Purkinje cell (primary cell): ENCODE measurements at places on chromosomes 6 and 20. TPM values are rescaled to one million over a fixed set of nuclear protein-coding genes. Genes with fewer than 3 reads are reported as not detected.

TAAR5 gene
- polyA plus RNA-seq = not detected in 2 replicates

SSTR4 gene
- not detected in 2 replicates for polyA plus RNA-seq

SLC13A3 gene
- 0.78 and 2.6 TPM in 2 replicates for polyA plus RNA-seq

MDFI gene
- not detected in 2 replicates for polyA plus RNA-seq

LKAAEAR1 gene
- polyA plus RNA-seq = not detected in 2 replicates

GABBR1 gene
- 332 and 389 TPM in 2 replicates for polyA plus RNA-seq

SLC35D3 gene
- not detected in 2 replicates for polyA plus RNA-seq

DUSP15 gene
- polyA plus RNA-seq = not detected in 2 replicates

SLC22A16 gene
- polyA plus RNA-seq = not detected in 2 replicates

BNIP5 gene
- not detected in 2 replicates for polyA plus RNA-seq

LGSN gene
- 0.65 TPM in 1 of 2 replicates, not detected in the other for polyA plus RNA-seq

SCGN gene
- not detected in 2 replicates for polyA plus RNA-seq

FAM83B gene
- not detected in 2 replicates for polyA plus RNA-seq

EMILIN3 gene
- 0.53 TPM in 1 of 2 replicates, not detected in the other for polyA plus RNA-seq

SIRPA gene
- 8.0 and 19.7 TPM in 2 replicates for polyA plus RNA-seq

OR2H2 gene
- polyA plus RNA-seq = 12.3 and 14.3 TPM in 2 replicates

RBBP8NL gene
- not detected in 2 replicates for polyA plus RNA-seq

FAM83C gene
- not detected in 2 replicates for polyA plus RNA-seq

RAMACL gene
- 27.2 and 29.6 TPM in 2 replicates for polyA plus RNA-seq

ZBTB12 gene
- not detected in 2 replicates for polyA plus RNA-seq

NINL gene
- 0.27 and 1.1 TPM in 2 replicates for polyA plus RNA-seq

TSBP1 gene
- not detected in 2 replicates for polyA plus RNA-seq

NKAIN2 gene
- 7.7 and 13.2 TPM in 2 replicates for polyA plus RNA-seq

CLPSL1 gene
- not detected in 2 replicates for polyA plus RNA-seq

TMEM170B gene
- 11.7 and 15.2 TPM in 2 replicates for polyA plus RNA-seq

DEFB125 gene
- polyA plus RNA-seq = not detected in 2 replicates

ZDHHC14 gene
- 66.0 and 114 TPM in 2 replicates for polyA plus RNA-seq

LRP11 gene
- polyA plus RNA-seq = 46.1 and 48.8 TPM in 2 replicates
